H7 (cell line): ENCODE measurements at places on chromosomes 7 and 10. TPM values are rescaled to one million over a fixed set of nuclear protein-coding genes. Genes with fewer than 3 reads are reported as not detected.

DNA sequence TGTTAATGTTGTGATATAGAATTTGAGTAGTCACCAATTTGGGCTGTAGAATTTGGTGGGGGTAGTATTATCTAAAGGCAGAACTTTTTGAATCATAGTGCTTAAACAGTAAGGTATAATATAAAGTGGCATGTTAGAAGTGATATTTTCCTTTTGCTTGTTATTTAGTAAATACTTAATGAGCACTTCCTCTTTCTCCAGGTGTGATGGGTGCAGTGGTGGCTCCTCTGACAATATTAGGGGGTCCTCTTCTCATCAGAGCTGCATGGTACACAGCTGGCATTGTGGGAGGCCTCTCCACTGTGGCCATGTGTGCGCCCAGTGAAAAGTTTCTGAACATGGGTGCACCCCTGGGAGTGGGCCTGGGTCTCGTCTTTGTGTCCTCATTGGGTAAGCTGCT is 10.5 kb downstream of the GHITM start:
- no peak for DNase-seq

- no peak for DNase-seq
Measured at GRCh38 chr7:106205621-106206222, 79.1 kb downstream of the NAMPT start.

- no peak for DNase-seq
Measured at GRCh38 chr10:78505657-78506056, 472.0 kb downstream of the RPS24 start.

DNA sequence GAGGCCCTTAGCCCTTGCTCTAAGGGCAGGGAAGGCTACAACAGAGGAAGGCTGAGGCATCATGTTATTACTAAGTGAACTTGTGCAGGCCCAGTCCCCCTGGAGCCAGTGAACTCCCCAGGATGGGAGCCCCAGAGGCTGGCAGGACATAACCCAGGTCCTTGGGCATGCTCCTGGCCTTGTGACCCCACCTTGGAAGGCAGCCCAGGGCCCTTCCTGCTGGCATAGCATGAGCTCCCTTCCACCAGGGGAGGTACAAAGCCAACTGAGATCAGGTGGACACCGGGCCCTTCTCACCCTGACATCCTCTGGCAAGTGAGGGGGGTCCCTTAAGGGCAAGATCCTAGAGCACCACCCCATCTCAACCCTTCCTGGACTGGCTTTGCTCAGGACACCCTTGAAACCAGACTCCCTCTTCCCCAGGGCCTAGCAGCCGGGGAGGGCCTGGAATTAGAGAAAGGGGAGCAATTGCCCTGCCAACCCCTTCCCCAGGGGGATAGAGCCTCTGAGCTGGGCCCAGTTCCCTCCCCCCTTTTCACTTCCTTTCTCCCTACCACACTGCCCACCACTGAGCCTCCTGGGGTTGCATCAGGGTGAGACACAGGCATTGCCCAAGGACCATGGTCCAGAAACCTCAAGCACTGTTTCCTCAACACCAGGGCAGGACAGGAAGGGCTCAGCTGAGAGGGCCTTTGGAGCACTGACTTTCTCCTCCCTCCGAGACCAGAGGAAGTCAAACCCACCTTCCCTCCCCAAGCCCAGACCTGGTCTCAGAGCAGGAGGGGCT is 1.8 kb upstream of the VSIR start:
- no peak for DNase-seq

GRCh38 chr7:100353685-100354330 is 4.1 kb upstream of the PILRB start:
- no peak for DNase-seq

GRCh38 chr7:130095812-130096211 is 25.5 kb downstream of the KLHDC10 start:
- DNase-seq = no peak

GRCh38 chr7:151565541-151565940 is 45.8 kb upstream of the RHEB start:
- DNase-seq = no peak

DNA sequence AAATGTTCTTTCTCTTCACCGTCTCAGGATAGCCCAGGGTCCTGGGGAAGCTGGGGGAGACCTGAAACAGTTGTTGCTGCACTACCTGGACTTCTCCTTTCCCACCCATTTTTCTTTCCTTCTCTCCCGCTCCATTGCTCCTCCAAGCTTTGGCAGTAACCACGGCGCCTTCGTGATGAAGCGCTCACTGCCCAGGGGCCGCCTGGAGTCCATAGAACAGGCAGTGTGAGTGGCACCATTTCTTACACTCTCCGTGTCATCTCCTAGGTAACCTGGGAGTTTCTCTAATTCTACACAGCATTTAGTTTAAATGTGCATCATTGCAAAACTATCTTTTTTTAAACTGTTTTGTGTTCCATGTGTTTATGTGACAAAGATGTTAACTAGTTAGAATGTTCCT is 40.3 kb upstream of the BHLHA15 start:
- no peak for DNase-seq

DNA sequence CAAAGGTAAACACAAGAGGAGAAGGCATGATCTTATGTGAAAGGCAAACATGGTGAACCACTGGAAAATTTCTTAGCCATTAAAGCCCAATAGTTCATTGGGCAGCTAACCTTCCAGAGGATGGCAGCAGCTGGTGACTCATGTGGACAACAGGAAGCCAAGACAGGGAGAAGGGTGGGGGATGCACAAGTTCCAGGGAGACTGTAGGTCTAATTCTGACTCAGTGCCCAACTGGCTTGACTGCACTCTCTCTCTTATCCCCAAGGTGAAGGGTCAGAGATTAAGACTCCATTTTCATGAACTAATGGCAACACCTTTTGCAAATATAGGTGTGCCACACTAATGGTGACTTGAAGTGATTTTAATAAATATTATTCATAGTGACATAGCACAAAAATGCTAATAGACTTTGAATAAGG is 47.9 kb upstream of the SLC35B4 start:
- DNase-seq = no peak

DNA sequence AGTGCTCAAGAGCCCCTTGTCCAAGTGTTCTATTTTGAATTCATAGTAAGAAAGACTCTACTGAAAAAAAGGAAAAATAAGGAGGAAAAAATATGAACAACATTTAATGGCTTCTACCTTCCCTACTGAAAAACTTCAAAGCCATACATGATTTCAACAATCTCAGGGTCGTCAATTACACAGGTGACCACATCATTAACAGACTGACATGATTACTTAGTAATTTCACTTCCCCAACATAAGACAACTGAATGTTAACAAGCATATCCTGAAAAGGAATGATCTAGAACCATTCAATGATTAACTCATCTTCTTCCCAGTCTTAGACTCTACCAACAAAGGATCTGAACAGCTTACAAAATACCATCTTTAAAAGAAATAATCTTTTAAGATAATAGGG is 34.8 kb downstream of the MEOX2 start:
- no peak for DNase-seq

DNA sequence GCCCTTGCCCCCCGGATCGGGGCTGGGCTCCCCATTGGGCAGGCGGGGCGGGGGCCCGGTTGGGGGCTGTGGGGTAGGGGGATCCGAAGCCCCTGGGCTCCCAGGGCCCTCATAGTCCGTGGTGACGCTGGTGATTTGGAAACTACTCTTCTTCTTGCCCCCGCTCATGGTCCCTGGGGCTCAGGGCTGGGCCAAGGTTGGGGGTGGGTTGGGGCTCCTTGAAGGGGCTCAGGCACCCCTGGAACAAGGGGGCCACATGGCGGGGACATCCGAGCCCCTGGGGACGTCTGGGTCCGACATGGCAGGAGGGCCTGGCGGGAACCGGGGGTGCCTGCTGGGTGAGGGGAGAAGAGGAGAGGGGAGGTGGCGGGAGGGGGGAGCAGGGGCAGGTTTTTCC is 1.1 kb downstream of the TSC22D4 start:
- peak; percentile 74 for DNase-seq

DNA sequence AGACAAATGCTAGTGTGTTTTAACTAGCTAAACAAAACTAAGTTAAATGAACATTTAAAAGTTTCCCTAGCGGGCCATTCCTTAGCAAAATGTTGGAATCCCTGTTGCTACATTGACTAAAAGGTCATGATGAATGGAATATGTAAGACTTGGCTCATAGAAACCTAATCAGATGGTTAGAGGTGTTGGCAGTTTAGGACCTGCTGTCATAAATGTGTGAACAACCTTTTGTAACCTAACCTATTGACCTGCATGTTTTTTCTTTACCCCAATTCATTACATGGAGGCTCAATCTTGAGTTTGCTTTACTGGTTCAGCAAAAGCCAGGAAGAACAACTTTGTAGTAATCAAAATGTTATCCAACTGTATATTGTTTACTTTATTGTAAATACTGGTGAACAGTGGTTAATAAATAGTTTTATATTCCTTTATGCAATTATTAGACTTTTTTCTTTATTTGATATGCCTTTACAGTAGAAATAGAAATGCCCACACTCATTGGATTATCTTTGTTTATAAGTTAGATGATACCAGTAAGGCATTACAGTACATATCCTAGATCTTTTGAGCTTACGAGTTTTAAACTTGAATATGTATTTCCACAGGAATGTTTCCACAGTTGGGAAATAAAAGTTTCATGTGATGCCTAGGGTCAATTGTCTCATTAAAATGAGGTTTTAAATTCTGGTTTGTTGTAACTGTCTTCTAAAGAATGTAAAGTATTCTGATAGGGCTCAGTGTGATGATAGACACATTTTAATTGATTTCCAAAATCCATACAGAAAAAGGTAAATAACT is 11.6 kb downstream of the CBX3 start:
- no peak for DNase-seq

DNA sequence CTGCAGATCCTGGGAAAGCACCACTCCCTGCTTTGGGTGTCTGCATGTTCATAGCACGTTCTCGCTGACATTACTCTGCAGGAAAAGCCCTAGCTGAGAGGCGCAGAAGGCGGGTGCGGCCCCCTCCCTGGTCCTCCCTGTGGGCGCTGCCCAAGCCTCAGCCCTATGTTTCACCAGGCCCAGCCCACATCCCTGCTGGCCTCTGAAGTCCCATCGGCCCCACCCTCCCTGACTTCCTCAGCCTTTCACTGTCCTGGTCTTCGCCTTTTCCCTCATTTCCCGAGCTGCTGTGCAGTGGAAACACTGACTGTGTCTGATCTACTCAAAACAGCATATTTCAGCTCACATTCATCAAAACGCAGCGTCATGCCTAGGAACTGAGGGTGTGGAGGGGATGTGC is 36.3 kb upstream of the DIP2C start:
- DNase-seq = peak; percentile 60

DNA sequence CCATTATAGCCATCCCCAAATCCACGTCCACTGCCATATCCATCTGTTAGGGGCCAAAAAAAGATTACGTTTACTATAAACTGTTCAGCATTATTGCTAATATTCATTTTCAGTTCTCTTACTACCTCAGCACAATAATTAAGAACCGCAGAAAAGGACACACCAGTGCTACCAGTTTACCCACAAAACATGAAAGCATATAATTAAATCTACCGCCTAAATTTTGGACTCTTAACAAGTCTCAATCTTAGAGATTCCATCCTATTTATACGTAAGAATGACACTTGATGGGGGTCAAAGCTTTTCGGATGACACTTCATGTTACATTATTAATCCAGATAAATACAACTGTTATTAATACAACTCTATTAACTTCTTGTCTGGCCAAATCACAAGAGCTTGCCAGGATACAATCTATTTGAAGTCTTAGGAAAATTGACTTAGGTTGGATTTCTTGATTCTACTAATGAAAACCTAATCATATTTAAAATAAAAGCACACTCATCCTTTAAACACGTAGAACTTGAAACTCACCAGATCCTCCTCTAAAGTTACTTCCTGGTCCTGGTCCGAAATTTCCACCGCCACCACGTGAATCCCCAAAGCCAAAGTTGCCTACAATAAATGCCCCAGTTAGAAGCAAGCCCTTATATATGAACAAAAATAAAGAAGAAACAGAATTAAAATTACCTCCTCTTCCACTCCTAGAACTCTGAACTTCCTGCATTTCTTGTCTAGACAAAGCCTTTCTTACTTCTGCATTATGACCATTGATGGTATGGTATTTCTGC is 4.5 kb downstream of the HNRNPA2B1 start:
- no peak for DNase-seq

DNA sequence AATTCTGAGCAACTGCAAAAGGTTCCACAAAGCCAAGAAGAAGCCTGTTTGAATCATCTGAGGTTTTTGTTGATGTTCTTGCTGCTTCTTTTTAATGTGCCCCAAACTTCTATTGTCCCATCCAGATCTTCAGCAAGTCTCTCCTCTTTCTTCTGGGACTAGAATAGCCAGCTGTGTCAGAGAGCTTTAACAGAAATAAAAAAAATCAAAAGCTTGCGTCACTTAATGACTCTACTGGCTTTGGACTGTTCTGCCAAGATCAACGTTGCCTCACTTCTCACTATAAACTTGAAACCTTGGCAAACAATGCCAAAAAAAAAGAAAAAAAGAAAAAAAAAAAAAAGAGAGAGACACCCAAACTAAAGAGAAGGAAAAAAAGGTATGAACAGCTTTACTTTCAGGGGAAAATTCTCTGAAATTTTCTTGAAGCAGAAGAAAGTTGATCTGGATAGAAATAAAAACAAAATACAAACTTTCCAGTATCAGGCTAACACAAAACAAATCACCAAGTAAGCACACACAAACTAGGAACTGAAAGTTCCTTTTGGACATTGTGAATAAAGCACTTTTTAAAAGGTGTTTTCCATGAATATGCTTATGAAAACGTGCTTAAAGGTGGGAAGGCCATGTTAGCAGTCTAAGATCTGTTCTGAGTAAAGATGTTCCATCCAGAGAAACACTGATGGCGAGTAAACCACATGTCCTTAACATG is 14.8 kb downstream of the USP54 start:
- DNase-seq = no peak

DNA sequence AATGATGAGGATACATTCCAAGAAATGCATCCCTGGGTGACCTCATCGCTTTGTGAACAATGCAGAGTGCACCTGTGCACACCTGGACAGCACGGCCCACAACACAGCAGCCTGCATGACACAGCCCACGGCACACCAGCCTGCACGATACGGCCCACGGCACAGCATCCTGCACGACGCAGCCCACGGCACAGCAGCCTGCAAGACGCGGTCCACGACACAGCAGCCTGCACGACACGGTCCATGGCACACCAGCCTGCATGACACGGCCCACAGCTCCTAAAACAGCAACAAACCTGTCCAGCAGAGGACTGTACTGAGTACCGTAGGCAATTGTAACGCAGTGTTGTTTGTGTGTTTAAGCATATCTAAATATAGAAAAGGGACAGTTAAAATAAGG is 134.7 kb upstream of the PPP2R2D start:
- no peak for DNase-seq

TET1 gene
- 27.5 and 47.6 TPM in 2 replicates for total RNA-seq

KLF14 gene
- 0.07 TPM in 1 of 2 replicates, not detected in the other for total RNA-seq

WDR86 gene
- total RNA-seq = 40.6 and 40.8 TPM in 2 replicates

PAX2 gene
- 0.10 TPM in 1 of 2 replicates, not detected in the other for total RNA-seq

SLC26A3 gene
- not detected in 2 replicates for total RNA-seq

IL2RA gene
- not detected in 2 replicates for total RNA-seq

OPN1SW gene
- not detected in 2 replicates for total RNA-seq

CUZD1 gene
- total RNA-seq = 0.11 and 1.1 TPM in 2 replicates

STRIP2 gene
- 3.8 and 5.1 TPM in 2 replicates for total RNA-seq

PILRA gene
- total RNA-seq = 0.28 and 1.6 TPM in 2 replicates

PRR15 gene
- 11.7 and 12.3 TPM in 2 replicates for total RNA-seq

TIMM23 gene
- 83.5 and 111 TPM in 2 replicates for total RNA-seq

BEND7 gene
- 2.7 and 6.8 TPM in 2 replicates for total RNA-seq
